Cardiac fibroblast (primary cell): ENCODE measurements at places on chromosomes 12 and 14.
A peak's percentile ranks its signal among the peaks of the same experiment; 100 is the strongest.

GRCh38 chr12:12327802-12328201 is 22.2 kb downstream of the MANSC1 start:
- peak; percentile 80 for DNase-seq

GRCh38 chr12:131223791-131224225 is 270.1 kb downstream of the ADGRD1 start:
- no peak for DNase-seq

DNA sequence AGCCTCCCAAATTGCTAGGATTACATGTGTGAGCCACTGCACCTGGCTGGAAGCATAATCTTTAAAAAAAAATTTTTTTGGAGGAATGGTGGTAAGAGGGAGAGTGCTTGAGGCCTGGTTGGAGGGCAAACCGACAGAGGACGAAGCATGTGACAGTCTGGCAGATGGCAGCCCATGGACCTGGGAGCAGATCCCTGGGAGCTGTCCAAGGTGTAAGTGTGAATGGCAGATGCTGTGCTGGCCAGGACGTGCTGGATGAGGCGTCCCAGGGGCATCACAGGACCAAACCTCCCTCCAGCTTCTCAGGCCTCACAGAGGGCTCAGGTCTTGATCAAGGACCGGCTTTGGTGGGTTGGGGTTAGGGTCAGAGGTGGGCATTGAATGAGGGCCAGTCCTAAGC is 128.4 kb upstream of the NCOR2 start:
- no peak for DNase-seq

GRCh38 chr12:52636592-52637258 is 15.3 kb downstream of the KRT2 start:
- no peak for DNase-seq

- DNase-seq: no peak
These were observed 80.7 kb downstream of the IRF2BPL start for GRCh38 chr14:76947838-76948184.

- DNase-seq: no peak
These were observed 39.5 kb downstream of the STXBP6 start for GRCh38 chr14:25010471-25010870.
